Activated naive CD8-positive, alpha-beta T cell treated with anti-CD3 and anti-CD28 coated beads for 36 hours (primary cell): ENCODE measurements at places on chromosomes 7 and 10.

GRCh38 chr10:79585870-79586527 is 24.7 kb upstream of the SFTPA1 start:
- no peaks in the 10 kb centered on the region for H3K36me3 ChIP-seq
- DNase-seq = no peak
- H3K4me1 ChIP-seq = no peaks in the 10 kb centered on the region
- H3K4me3 ChIP-seq = no peak overlapping the region
- H3K27me3 ChIP-seq = peaks cover 7% of the 10 kb centered on the region
- H3K27ac ChIP-seq = no peak overlapping the region

DNA sequence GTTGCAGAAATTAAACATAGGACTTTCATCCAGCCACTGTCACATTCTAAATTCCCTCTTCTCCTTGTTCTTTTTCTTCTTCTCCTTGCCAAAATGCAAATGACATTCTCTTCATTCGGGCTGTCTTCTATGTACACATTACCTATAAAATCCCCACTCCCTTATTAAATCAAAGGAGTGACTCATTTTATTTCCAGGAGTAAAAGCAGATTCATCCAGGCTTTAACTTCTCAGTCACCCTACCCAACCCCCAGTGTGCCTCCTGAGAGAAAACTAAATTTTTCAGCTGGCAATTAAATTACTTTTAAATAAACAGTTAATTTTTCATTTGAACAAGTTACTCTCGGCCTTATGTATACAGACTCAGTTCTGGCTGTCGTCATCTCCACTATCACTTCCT is 223.9 kb upstream of the SHH start:
- peaks cover 9% of the 10 kb centered on the region for H3K27me3 ChIP-seq
- DNase-seq = no peak
- H3K27ac ChIP-seq = no peak overlapping the region
- peaks cover 2% of the 10 kb centered on the region for H3K4me1 ChIP-seq

DNA sequence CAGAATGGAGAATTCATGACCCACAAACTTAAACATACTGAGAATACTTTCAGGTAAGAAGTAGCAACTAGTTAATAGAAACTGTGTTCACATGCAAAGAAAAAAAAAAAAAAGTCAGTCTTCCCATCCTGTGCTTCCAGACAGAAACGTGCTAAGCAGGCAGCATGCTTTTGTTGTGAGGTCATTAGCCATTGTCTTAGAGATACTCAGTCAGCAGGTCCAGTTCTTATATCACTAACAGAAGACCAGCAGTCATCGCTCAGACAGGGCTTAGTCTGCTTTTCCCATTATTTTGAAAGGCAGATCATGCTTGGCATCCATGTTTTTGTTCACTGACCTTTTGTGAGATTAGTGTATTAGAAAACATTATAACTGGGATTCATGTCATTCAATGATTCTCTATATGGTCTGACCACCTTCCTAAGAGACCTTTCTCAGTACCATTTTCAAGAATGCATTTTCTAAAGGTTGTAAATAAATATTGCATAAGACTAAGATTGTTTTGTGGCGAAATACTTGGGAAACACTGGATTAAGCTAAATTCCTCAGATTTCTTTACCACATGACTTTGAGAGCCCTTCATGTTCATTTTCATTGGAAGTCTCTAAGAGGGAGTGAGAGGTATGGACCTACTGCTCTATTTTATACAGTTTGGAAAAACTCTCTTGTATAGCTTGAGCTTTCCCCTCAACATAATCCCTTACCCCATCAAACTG is 45.0 kb upstream of the AGBL3 start:
- H3K4me3 ChIP-seq = no peak overlapping the region
- H3K4me1 ChIP-seq = peaks cover 8% of the 10 kb centered on the region
- DNase-seq = no peak
- H3K27ac ChIP-seq = no peak overlapping the region

DNA sequence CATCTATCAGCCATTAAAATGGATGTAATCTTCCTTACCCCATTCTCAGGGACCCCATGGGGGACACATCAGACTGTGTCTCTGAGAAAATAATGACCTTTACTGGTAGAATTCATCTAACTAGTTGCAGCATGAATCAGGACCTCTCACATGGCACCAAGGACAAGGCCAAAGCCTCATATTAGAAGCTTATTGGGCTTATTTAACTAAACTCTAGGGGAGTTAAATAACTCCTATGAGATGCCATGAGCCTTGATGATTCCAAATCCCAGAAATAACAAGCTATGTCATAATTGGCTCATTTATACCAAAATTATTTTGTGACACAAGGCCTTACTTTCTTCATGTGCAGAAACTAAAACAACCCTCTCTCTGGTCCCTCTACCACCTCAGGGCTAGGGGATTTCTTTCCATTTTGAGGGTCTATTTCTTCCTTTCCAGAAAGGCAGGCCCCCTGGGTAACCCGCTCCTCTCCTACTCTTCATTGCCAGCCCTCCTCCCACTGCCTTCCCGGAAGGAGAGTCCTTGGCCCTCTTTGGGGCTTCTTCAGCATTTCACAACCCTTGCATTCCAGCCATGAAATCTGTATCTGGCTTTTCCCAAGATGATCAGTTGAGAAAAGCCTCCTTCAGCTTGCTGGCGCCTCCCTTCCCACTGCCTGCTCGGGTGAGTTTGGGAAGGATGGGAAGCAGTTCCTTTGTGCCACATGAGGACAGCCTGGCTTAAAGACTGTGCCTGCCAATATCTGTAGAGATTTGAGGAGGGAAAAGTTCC is 41.8 kb upstream of the TRIM8 start:
- H3K36me3 ChIP-seq = peaks cover 7% of the 10 kb centered on the region
- no peak overlapping the region for H3K4me3 ChIP-seq
- peaks cover 3% of the 10 kb centered on the region for H3K4me1 ChIP-seq
- no peak for DNase-seq
- no peak overlapping the region for H3K27ac ChIP-seq
- H3K27me3 ChIP-seq = no peaks in the 10 kb centered on the region

GRCh38 chr10:132407243-132407746 is 10.3 kb downstream of the PWWP2B start:
- no peaks in the 10 kb centered on the region for H3K36me3 ChIP-seq
- DNase-seq = no peak
- H3K27me3 ChIP-seq = no peaks in the 10 kb centered on the region
- no peak overlapping the region for H3K4me3 ChIP-seq

GRCh38 chr7:156618780-156619367 is 21.7 kb upstream of the RNF32 start:
- no peaks in the 10 kb centered on the region for H3K36me3 ChIP-seq
- H3K4me1 ChIP-seq = peaks cover 5% of the 10 kb centered on the region
- no peak overlapping the region for H3K27ac ChIP-seq
- H3K27me3 ChIP-seq = peaks cover 64% of the 10 kb centered on the region
- DNase-seq = no peak

GRCh38 chr7:137642472-137642871 is 204.3 kb downstream of the DGKI start:
- H3K27ac ChIP-seq = no peak overlapping the region
- H3K4me1 ChIP-seq = no peaks in the 10 kb centered on the region
- H3K27me3 ChIP-seq = peaks cover 23% of the 10 kb centered on the region
- H3K4me3 ChIP-seq = no peak overlapping the region
- H3K36me3 ChIP-seq = no peaks in the 10 kb centered on the region
- no peak for DNase-seq

GRCh38 chr7:40828686-40829600 is 694.1 kb downstream of the SUGCT start:
- DNase-seq = no peak
- H3K4me1 ChIP-seq = no peaks in the 10 kb centered on the region
- no peaks in the 10 kb centered on the region for H3K36me3 ChIP-seq
- H3K27ac ChIP-seq = no peak overlapping the region

DNA sequence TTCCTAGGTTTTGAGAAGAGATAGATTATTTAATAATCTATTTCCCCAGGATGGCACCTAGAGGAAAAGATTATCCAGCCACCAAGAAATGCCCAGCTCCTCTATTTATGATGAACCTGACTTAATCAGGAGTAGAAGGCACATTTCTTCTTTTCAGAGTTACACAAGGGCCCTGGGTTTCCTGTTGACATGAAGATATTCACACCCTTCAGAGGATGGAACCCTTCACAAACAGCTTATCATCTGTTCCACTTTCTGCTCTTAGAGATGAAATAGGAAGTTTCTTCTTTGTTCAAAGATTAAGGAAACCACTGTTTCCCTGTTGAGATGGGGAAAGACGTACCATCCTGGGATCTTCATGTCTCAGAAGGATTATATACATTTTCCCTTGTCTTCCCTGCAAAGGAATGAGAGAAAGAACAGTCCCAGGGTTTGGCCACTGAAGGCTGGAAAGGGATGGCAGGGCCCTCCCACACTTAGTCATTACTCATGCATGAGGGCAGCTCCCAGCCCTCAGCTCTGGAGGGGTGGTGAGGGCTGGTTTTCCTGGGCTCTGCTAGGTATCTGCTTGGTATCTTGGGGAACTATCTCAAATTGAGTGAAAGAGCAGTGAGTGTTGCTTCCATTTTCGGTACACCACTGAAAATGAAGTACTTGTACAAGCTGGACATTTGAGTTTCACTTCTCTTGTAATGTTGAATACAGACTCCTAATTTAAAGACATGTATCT is 64.0 kb downstream of the MTPAP start:
- peaks cover 3% of the 10 kb centered on the region for H3K27me3 ChIP-seq
- peaks cover 7% of the 10 kb centered on the region for H3K4me1 ChIP-seq
- no peak overlapping the region for H3K4me3 ChIP-seq
- DNase-seq = no peak

DNA sequence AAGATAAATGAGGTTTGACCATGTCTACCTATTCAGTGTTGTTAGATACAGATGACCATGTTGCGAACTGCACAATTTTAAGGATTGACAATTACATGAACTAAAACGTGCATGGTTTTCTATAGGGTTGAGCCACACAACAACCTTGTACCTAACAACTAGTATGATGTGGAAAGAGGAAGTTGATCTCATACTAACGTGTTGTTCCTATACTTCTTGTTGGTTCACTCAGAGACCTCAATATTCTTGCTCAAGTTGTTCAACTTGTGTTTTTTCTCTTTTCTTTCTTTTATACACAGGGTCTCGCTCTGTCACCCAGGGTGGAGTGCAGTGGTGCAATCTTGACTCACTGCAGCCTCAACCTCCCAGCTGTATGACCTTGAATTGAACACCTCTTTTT is 6.1 kb upstream of the KEL start:
- H3K4me1 ChIP-seq = no peaks in the 10 kb centered on the region
- DNase-seq = no peak
- peaks cover 20% of the 10 kb centered on the region for H3K27me3 ChIP-seq
- H3K27ac ChIP-seq = no peak overlapping the region

- H3K36me3 ChIP-seq = peaks cover 15% of the 10 kb centered on the region
- no peak overlapping the region for H3K4me3 ChIP-seq
- no peak overlapping the region for H3K27ac ChIP-seq
- H3K27me3 ChIP-seq = peaks cover 5% of the 10 kb centered on the region
- no peaks in the 10 kb centered on the region for H3K4me1 ChIP-seq
Measured at GRCh38 chr10:95214793-95215192, 20.8 kb downstream of the ACSM6 start.

- no peaks in the 10 kb centered on the region for H3K36me3 ChIP-seq
- H3K4me1 ChIP-seq = no peaks in the 10 kb centered on the region
- no peak for DNase-seq
- no peaks in the 10 kb centered on the region for H3K27me3 ChIP-seq
- no peak overlapping the region for H3K4me3 ChIP-seq
Measured at GRCh38 chr7:18434171-18434570, 61.4 kb upstream of the HDAC9 start.

GRCh38 chr10:110393866-110394265 is 89.1 kb upstream of the SMNDC1 start:
- H3K27me3 ChIP-seq = no peaks in the 10 kb centered on the region
- H3K36me3 ChIP-seq = no peaks in the 10 kb centered on the region
- peaks cover 16% of the 10 kb centered on the region for H3K4me1 ChIP-seq
- no peak for DNase-seq

DNA sequence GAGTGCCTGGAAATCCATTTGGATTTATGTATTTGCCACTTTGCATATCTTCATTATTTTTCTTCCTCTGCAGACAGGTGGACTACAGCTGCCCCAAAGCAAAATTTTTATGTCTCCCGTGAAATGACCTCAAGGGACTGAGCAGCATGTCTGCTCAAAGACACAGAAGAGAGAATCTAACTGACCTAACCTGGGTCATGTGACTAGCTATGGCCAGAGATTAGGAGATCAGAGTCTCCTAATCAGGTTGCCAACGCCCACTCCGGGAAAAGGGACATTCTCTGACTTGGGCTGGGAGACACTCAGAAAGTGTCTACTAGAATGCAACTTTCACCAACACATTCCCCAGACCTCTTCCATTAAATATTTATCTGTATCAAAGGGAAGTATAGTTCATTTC is 2.5 kb upstream of the BAMBI start:
- peaks cover 76% of the 10 kb centered on the region for H3K27me3 ChIP-seq
- no peak for DNase-seq
- peaks cover 21% of the 10 kb centered on the region for H3K4me1 ChIP-seq
- no peak overlapping the region for H3K27ac ChIP-seq
- no peak overlapping the region for H3K4me3 ChIP-seq

GRCh38 chr7:2050511-2050866 is 182.3 kb downstream of the MAD1L1 start:
- no peak overlapping the region for H3K27ac ChIP-seq
- DNase-seq = no peak
- no peak overlapping the region for H3K4me3 ChIP-seq

- peaks cover 5% of the 10 kb centered on the region for H3K4me1 ChIP-seq
- DNase-seq = no peak
- peaks cover 4% of the 10 kb centered on the region for H3K27me3 ChIP-seq
- no peak overlapping the region for H3K4me3 ChIP-seq
- H3K36me3 ChIP-seq = no peaks in the 10 kb centered on the region
- H3K27ac ChIP-seq = no peak overlapping the region
Measured at GRCh38 chr10:95476469-95477174, 84.5 kb downstream of the SORBS1 start.

GRCh38 chr10:12589291-12589690 is 239.9 kb downstream of the CAMK1D start:
- no peak for DNase-seq
- H3K36me3 ChIP-seq = peaks cover 9% of the 10 kb centered on the region
- H3K27ac ChIP-seq = no peak overlapping the region
- H3K27me3 ChIP-seq = no peaks in the 10 kb centered on the region
- H3K4me1 ChIP-seq = peaks cover 56% of the 10 kb centered on the region

- H3K27me3 ChIP-seq = no peaks in the 10 kb centered on the region
- H3K27ac ChIP-seq = no peak overlapping the region
- H3K36me3 ChIP-seq = no peaks in the 10 kb centered on the region
- H3K4me1 ChIP-seq = no peaks in the 10 kb centered on the region
Measured at GRCh38 chr7:158395780-158396278, 191.8 kb downstream of the PTPRN2 start.

GRCh38 chr7:137909042-137909441 is 62.3 kb upstream of the DGKI start:
- H3K4me3 ChIP-seq = no peak overlapping the region
- no peaks in the 10 kb centered on the region for H3K4me1 ChIP-seq
- peaks cover 20% of the 10 kb centered on the region for H3K36me3 ChIP-seq
- H3K27me3 ChIP-seq = no peaks in the 10 kb centered on the region
